NCI-H1105 (cell line): ENCODE measurements at places on chromosomes 1 and 21.

GRCh38 chr1:183783767-183784637 lies 20.9 kb upstream of the RGL1 start:
- DNase-seq: no peak

DNA sequence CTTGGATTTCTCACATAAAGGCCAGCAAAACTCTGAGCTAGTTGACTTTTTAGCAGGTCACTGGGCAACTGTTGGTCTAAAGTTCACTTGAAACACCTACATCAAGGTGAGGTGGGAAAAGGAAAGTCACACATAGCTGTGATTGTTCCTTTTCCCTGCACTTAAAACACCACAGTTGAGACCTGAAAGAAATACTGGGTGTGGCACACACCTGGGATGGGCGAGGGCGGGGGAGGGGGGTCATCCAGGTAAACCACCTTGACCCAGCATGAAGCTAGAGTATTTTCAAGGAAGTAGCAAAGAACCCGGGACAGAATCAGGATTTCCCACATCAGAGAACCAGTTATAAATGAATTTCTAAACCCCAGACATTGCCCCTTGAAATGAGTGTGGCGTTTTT lies 26.4 kb downstream of the ZNF697 start:
- DNase-seq: no peak

- no peak for DNase-seq
These were observed at the start of gene S100A6 for GRCh38 chr1:153535242-153536011. Gene S100A6, minus strand, starts transcription at chr1:153535991. Its CDS starts 652 bp downstream, at chr1:153535339.

DNA sequence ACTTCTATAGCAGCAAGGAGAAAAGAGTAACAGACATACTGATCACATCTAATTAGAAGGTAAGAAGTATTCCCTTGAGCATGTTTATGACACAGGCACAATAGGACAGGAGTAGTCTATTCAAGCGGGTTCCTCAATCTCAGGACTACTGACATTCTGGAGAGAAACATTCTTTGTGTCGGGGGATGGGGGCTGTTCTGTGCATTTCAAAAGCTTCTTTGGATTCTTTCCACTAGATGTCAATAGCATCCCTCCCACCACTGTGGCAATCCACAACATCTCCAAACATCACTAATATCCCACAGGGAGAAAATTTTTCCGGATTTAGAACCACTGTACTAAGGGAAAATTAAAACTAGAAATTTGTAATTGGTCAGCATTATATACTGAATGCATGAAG lies 56.9 kb downstream of the ADAMTS5 start:
- no peak for DNase-seq

DNA sequence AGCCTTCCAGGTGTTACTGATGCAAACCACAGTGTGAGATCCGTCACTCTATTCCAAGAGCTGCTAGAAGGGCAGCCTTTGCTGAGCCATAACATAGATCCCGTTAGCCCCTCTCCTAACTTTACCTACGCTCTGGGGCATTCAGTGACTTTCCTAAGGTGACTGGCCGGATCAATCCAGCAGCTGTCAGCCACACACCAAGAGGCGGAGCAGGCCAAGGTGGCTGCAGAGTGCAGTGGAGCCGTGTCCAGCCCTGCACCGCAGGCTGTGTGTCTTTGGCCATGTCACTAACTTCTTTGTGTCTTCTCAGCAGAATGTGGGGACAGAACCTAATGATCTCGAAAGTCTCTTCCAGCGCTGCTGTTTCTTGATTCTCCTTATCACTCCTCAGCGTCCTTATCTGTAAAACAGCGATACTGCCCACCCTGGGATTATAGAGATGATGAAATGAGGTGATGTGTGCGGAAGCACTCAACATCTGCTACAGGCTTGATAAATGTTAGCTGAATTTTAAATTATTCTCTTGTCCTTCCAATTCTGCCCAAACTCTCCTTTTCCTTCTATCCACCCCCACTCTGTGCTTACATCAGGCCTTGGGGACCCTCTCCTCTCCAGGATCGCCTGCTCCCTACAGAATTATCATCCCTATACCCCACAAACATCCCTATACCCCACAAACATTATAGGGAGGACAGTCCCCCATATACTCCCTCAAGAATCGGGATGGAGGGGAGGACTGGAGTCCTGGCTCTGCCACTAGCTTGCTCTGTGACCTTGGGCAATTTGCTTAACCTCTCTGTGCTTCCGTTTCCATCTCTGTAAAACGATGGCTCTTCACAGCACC lies 25.8 kb upstream of the LRRN2 start:
- DNase-seq: no peak

DNA sequence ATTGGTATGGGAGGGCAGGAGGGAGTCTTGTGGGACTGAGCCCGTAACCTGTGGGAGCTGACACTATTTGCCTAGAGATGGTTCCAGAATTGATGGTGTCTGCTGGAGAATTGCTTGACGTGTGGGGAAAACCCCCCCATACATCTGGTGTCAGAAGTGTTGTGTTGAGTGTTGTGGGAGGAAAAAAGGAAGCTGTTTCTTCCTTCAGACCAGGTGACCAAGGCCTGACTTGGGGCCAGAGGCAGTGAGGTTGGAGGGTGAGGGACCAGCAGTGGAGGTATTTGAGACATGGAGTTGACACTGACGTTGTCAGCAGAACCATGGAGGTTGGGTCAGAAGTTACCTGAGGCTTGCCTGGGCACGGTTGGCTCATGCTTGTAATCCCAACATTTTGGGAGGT lies 8.3 kb downstream of the SHISAL2A start:
- DNase-seq: no peak

DNA sequence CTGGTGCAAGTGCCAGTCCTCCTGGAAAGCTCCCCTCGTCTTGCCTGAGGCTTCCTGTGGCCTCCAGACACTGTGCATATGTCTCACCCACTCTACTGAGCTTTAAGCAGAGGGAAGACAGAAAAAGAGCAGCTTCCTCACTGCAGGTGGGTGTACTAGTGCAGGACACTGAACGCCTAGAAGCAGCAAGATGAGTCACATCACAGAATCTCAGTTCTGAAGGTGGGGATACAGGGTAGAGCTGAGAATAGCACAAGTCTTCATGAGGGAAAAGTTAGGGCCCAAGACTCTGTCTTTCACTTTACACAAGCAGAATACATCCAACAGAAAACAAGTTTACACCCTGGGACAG lies 37.4 kb downstream of the PCAT6 start:
- DNase-seq: no peak

DNA sequence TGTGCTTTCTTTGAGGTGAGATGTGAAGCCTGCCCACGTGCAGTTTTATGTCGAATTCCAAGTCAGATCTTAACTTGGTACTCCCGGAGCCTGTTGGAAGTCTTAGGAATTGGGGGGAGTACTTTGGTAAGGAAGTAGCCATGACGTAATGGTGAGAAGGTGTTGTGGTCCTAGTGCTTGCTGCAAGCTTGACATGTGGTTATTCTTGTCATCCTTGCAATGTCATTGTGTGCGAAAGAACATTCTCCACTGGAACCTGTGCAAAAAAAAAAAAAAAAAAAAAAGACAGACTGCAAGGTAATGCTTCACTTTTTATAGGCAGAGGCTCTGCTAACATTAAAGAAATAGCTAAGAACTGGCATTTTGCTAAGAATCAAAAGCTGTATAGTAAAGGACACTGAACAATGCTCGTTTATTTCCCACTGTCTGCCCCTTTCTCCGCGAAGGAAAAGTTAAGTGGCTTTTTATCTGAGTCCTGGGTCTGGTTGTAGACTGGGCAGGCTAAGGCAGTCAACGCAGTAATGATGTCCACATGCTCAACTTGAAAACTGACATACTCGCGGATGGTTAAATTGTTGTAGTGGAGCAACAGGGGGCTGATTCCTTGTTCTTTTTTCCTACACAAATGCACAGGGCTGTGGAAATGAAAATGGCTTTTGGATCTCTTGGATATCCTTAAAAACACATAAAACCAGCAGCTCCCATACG lies 2.1 kb downstream of the KAZN start:
- DNase-seq: no peak

- no peak for DNase-seq
These were observed 26.3 kb downstream of the MR1 start for GRCh38 chr1:181060066-181060465.

DNA sequence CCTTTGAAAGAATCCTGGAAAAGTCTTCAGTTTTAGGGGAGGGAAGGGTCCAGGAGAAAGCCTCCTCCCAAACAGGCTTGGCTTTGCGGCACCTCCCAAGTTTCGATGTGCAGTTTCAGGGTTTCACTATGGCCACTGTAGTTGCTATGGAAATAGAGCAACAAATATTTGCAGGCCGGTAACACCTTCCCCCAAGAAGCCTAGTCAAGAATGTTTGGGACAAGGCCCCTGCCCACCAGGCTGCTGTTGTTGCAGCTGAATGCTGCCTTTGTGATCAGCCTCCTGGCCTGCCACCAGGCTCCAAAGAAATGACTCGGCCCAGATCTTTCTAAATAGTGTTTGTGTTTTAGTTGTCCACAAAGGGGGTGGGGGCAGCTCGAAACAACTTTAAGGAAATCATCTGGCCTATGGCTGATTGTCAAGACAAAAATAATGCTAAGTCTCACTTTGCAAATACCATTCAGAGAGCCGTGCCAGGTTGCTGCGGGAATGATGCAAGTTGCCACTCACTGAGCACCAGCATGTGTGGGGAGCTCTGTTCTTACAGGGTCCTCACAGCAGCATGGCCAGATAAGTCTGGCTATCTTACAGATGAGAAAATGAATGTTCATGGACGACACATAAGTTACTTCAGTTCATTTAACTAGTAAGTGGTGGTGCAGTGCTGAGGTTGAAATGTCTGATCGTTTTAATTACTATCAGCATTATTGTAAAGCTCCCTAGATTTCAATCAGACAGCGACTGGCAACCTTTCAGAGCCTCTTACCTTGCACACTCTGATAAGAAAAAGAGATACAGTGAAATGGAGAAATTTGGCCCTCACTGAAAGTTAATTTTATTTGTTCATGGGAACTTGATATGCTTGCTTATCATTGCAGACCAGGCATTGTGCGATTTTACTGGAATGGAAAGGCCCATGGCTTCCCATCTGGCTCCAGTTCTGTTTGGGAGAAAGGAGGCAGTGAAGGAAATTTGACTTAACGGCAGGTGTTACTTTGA lies 91.2 kb upstream of the JUN start:
- DNase-seq: peak; percentile 88

DNA sequence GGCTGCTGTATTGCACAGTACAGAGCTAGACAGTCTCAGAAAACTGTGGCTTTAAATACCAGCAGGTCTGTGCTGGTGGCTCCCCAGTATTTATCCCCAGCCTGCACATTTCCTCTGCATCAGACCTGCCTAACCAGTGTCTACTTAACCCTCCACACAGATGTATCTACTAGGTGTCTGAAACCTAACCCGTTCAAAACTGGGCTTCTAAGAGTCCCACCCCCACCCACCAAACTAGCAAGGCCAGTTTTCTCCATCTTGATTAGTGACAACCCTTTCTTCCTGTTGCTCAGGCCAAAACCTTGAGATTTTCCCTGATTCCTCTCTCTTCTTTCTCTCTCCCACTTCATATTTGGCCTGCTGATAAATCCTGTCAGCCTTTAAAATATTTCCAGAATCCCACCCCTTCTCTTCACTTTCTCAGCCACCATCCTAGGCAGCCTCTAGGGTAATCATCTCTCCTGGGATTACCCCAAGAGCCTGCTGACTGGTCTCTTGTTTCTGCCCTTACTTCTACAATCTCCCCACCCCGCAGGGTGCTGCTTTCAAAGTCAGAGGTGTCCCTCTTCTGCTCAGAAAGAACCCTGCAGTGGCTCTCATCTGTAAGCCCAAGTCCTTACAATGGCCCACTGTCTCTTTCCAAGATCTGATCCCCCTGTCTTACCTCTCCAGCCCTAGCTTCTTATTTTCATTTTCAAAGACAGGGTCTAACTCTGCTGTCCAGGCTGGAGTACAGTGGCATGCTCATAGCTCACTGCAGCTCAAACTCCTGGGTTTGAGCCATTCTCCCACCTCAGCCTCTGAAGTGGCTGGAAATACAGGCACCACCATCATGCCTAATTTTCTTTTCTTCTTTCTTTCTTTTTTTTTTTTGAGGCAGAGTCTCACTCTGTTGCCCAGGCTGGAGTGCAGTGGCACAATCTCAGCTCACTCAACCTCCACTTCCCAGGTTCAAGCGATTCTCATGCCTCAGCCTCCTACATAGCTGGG lies 45.2 kb downstream of the H3-3A start:
- DNase-seq: no peak

- DNase-seq: peak; percentile 61
These were observed 48.8 kb downstream of the ZBTB40 start for GRCh38 chr1:22500471-22500870.

GRCh38 chr1:59105548-59106507 lies 191.1 kb upstream of the FGGY start:
- DNase-seq: no peak

- DNase-seq: no peak
These were observed 324.8 kb upstream of the C1orf174 start for GRCh38 chr1:4224684-4225467.

- DNase-seq: no peak
These were observed 1.3 kb downstream of the SCYL3 start for GRCh38 chr1:169892176-169892926.

DNA sequence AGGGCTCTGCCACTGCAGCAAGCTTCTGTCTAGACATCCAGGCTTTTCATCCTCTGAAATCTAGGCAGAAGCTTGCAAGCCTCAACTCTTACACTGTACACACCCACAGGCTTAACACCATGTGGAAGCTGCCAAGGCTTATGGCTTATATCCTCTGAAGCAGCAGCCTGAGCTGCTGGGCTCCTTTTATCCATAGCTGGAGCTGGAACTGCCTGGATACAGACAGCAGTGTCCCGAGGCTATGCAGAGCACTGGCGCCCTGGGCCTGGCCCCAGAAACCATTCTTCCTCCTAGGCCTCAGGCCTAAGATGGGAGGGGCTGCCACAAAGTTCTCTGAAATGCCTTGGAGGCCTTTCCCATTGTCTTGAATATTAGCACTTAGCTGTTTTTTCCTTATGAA lies 19.3 kb upstream of the POGK start:
- DNase-seq: no peak

- DNase-seq: no peak
These were observed 13.8 kb downstream of the HEYL start for GRCh38 chr1:39625462-39626273.

DNA sequence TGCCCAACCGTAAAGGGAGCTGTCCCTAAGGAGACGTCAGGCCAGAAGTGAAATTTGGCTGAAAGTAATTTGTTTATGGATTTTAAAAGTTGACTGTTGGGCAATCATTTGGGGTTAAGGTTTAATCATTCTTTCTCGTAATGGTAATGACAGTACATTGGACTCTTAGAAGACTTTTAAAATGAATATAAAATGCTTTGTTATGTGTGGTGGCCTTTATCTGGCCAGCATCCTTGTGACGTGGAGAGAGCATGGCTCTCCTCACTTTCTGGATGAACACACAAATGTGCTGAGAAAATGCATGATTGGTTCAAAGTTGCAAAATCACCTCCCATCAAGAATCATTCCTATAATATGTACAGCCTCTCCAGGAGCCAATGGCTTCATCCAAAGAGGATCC lies 160.2 kb downstream of the DHRS3 start:
- no peak for DNase-seq

GRCh38 chr1:203593723-203594122 lies 32.9 kb upstream of the ATP2B4 start:
- no peak for DNase-seq

GRCh38 chr21:45478115-45478801 lies 64.0 kb downstream of the SLC19A1 start:
- DNase-seq: peak; percentile 52

GRCh38 chr1:231347961-231348360 lies 9.9 kb downstream of the SPRTN start:
- DNase-seq: no peak
